A673 (cell line): ENCODE measurements at places on chromosomes 13 and 19. TPM values are rescaled to one million over a fixed set of nuclear protein-coding genes. Genes with fewer than 3 reads are reported as not detected.
A peak's percentile ranks its signal among the peaks of the same experiment; 100 is the strongest.

DNA sequence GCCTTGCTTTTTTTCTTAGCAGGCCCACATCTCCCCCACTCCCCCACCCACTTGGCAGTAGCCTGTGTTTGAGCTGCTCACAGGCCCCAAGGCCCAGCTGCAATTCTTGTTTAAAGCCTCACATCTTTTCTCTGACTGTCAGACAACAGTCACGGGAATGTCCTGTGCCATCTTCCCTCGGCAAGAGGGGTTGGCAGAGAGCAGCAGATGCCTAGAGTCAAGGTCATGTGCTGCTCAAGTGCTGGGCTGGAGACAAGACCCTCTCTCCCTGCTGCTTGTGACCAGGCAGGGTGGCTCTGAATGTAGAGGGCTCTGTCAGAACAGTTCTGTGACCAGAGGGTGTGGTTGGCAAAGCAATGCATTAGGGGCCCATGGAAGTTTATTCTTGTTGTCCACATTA lies 47.4 kb downstream of the BBC3 start:
- no peak for DNase-seq

- DNase-seq = peak; percentile 52
Measured at GRCh38 chr19:49689133-49690078, at the start of gene ADM5. Gene ADM5, plus strand, starts transcription at chr19:49689594. Its CDS starts 244 bp downstream, at chr19:49689838.

GRCh38 chr19:4016486-4016885 lies 8.9 kb downstream of the PIAS4 start:
- no peak for DNase-seq

DNA sequence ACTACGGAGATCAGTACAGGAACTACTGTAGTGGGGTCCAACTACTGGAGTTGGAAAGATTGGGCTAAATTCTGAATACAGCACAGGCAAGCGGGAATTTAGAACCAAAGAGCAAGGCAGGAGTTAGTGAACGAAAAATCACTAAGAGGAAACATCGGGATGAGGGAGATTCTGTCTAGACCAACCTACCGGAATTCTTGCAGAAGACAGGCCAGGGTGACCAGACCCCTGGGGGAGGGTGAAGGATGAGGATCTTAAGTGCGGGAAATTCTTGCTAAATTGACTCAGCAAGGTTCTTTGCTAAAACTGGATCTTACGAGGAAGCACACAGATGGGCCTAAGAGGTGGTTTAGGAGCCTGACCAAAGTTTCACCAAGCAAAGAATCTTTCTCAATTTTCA lies 13.2 kb upstream of the PSPC1 start:
- DNase-seq = no peak

DNA sequence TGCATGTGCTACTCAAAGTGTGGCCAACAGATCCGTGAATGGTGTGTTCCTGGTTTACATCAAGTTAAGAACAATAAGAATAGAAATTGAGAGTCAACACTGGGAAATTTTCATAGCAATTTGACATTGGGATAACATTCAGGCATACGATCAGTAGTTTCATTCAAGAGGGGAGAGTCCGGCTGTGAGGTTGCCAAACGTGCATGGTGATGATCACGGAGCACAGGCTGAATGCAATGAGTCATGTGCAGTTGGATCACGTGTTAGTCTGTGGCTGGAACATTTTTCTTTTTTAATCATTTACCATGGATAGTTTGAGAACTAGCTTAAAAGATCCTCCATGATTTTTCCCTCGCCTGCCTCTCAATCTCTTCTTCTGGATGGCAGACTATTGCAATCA lies 2.5 kb upstream of the DCT start:
- no peak for DNase-seq

GRCh38 chr13:110028311-110028710 lies 241.9 kb upstream of the IRS2 start:
- DNase-seq = no peak

DNA sequence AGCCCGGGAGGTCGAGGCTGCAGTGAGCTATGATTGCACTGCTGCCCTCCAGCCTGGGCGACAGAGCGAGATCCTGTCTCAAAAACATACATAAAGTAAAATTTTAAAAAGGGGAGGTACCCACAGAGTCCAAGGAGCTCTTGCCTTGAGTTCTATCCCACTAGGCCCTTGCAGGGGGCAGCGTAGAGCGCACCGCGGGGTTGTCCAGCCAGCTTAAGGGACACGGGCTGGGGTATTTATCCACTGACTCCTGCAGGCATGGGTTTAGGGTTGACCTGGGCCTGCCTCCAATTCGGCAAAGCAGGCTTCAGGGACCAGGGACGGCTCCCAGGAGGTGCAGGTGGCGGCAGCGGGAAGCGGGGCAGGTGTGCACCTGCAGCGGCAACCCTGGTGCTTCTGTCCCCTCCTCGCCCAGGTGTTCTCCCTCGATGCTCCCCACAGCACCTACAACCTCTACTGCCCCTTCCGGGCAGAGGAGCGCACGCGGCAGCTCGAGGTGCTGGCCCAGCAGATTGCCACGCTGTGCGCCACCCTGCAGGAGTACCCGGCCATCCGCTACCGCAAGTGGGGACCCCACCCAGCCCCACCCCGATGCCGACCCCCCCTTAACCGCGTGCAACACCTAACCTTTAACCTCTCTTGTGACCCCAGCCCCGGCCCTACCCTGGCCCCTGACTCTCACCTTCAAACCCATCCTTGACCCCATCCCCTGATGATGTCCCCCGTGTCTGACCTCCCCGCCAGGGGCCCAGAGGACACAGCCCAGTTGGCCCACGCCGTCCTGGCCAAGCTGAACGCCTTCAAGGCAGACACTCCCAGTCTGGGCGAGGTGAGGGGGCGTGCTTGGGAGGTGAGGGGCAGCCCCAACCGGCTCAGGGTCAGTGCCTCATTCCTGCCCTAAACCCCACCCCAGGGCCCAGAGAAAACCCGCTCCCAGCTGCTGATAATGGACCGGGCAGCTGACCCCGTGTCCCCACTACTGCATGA lies 4.7 kb downstream of the STXBP2 start:
- no peak for DNase-seq

- no peak for DNase-seq
Measured at GRCh38 chr13:89878904-89879303, 1468.6 kb upstream of the MIR17HG start.

DNA sequence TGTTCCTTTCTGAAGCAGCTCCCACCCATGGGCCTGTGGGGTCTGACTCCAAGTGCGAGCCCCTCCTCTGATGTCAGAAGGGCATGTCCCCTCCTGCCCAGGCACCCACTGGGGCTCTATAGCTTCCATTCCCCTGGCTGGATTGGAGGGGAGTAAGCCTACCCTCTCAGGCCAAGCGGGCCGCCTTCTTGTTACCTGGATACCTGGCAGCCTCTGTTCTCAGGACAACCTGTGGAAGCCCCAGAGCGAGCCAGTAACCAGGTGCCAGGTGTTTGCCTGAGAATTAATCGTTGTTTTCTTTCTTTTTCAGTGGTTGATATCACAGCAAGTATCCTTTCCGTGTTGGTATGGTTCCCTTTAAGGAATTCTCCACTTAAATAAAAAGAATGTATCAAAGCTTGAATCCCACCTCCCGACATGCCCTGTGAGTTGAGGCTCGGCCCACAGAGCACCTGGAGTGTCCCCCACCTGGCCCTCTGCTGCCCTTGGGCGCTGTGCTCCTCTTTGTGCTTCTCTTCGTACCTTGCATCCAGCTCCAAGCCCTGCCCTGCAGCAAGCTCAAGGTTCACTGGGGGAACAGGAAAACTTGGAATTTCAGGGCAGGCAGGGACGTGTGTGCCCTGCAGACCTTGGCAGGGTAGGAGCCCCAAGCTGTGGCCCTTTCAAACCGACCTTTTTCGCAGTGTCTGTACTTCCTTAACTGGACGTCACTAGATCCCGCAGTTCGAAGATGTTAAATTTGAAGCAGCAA lies 15.0 kb downstream of the MAU2 start:
- no peak for DNase-seq

DNA sequence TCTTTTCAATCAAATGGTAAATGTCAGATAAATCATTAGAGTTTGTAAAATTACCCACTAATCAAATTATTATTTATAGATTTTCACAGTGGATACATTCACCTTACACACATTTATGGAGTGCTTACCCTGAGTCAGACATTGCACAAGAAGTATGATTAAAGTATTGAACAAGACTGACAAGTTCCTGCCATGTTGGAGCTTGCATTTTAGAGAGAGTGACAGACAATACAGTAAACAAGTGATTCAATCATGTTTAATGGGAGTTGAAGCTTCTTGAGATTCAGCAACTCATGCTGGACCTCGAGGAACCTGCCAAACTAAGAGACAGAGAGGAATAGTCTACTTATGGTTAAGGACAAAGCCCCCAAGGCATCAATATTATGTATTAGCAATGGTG lies 487.8 kb downstream of the PCDH17 start:
- no peak for DNase-seq

SYNGR4 gene
- total RNA-seq = 0.50 TPM in 1 of 2 replicates, not detected in the other

COPE gene
- 244 and 267 TPM in 2 replicates for total RNA-seq

ADM5 gene
- 4.3 TPM in 2 replicates for total RNA-seq
